Activated T-helper 1 cell treated with Interleukin-2 at 50 U/mL for 16 hours (primary cell): ENCODE measurements at places on chromosomes 11 and 22.

GRCh38 chr11:91625495-91625894, 599.1 kb upstream of the FAT3 start:
- no peak for DNase-seq

DNA sequence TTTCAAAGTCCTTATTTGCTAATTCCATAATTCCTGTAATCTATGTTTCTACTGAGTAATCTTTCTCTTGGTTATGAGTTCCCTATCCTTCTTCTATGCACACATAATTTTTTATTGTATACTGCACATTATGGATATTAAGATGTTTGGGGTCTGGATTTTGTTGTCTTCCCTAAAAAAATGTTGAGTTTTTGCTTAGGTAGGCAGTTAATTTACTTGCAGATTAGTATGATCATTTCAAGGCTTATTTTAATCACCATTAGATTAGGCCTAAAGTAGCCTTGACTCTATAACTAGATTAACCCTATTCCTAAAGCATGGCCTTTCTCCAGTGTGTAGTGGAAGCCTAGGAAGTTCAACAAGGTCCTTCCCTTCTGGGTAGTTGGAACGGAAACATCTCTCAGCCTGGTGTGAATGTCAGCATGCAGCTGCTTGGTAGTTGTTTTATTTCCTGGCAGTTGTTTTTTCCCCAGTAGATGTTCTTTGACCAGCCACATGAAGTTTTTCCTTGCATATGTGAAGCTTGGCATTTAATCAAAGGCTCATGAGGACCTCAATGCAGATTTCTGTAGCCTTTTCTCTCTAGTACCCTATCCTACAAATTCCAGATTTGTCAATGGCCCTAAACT, 419.3 kb upstream of the NARS2 start:
- DNase-seq, result no peak

DNA sequence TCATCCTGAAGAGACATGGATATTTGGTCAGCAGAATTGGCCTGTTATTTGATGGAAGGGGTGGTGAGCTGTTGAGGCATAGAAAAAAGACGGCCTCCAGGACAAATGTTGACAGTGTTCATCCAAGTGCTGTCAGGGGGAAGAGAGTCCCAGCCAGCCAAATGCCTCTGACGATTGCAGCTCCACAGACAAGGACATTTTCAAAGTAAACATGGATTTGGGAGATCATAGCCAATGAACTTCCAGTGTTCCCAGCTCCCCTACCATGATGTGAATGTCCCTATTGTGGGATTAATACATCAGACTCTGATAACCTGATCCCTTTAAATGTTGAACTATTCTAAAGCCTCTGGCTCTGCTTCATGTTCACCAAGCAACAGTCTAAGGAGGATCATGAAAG, 31.2 kb upstream of the PSMA1 start:
- no peak for DNase-seq

DNA sequence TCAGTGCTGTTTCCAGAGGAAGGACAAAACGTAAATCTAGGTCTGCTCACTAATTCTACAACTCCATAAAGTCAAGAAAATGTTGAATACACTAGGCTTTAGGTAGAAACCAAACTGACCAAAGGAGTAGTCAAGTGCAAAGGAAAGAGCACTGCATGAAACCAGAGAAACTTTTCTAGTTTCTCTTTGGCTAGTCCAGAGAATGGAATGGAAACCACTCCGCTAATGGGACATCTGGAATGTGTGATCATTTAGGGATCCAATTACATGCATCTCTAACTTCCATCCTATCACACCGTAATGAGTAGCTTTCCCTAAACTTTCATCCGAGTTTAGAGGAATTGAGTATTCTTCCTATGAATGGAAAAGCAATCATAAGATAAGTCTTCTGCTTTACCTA, 2.4 kb downstream of the OR52M1 start:
- no peak for DNase-seq

- no peak for DNase-seq
Measured at GRCh38 chr11:72157131-72157530, 21.6 kb downstream of the FOLR3 start.

- DNase-seq, result no peak
Measured at GRCh38 chr22:34161431-34162123, 241.3 kb upstream of the LARGE1 start.

DNA sequence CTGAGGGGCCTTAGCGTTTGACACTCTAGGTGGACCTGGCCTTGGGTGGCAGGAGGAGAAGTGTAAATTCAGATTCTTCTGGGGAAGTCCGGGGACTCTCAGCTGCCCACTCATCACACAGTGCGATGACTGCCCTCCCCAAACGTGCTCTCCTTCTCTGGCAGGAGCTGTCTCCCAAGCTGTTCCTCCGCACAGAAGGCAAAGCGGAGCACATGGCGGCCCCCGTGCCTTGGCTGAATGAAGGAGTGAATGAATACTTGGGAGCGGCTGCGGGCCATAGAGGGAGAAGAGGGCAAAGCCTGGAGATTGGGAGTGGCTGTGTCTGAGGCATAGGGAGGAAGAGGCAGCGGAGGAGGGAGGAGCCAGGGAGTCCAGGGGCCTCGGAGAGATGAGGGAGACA, 6.9 kb upstream of the NAA40 start:
- no peak for DNase-seq

- DNase-seq, result no peak
Measured at GRCh38 chr11:101444164-101444563, 139.6 kb downstream of the TRPC6 start.

- no peak for DNase-seq
Measured at GRCh38 chr11:94152678-94153065, 24.0 kb downstream of the PANX1 start.

DNA sequence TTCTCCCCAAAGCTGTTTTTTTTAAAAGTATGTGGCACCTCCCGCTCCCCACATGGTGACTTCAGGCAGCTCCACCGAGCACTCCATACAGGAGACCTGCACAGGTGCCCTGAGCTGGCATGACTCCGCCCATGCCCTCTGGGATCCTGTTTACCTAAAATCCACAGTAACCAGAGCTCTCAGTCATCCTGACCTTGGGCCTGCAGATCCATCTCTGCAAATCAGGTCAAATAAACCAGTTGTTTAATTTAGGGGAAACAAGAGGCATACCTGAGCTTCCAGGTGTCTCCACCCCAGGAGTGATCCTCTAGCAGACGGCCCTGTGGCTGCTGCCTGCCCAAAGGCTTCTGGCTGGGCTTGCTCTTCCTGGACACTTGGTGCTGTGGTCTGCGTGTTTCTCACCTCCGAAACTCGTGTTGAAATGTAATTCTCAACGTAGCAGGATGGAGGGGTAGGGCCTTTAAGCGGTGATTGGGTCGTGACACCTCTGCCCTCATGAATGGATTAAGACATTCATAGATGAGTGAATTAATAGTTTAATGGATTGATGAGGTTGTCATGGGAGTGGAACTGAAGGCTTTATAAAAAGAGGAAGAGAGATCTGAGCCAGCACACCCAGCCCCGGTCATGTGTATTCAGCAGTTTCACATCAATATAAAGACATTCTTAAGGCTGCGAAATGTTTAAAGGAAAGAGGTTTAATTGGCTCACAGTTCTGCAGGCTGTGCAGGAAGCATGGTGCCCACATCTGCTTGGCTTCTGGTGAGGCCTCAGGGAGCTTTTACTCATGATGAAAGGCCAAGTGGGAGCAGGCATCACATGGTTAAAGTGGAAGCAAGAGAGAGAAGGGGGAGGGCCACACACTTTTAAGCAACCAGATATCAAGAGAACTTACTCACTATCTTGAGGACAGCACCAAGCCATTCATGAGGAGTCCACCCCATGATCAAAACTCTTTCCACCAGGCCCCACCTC, 34.1 kb downstream of the LINC01488 start:
- no peak for DNase-seq

DNA sequence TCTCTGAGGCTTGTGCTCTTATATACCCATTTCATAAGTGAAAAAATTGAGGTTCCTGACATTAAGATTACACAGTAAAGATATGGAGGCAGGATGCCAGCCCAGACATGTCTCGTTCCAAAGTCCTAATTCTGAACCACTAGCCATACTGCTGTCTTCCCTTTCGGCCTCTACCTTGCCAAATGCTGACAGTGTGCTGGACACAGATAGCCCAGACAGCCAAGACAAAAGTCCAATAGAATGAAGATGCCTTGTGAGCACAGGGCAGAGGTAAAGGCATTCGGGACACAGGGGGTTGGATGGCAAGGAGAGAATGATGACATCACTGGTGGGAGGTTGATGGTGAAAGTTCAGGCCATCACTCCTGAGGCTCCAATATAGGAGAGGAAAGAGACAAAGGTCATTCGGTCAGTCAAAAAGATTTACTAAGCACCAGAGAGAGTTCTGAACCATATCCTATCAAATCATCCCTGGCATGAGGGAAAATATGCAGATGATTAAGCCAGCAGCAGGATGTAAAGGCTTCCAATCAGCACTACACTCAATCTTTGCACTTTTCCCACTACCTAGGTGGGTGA, 174.0 kb upstream of the MTMR2 start:
- DNase-seq, result no peak

DNA sequence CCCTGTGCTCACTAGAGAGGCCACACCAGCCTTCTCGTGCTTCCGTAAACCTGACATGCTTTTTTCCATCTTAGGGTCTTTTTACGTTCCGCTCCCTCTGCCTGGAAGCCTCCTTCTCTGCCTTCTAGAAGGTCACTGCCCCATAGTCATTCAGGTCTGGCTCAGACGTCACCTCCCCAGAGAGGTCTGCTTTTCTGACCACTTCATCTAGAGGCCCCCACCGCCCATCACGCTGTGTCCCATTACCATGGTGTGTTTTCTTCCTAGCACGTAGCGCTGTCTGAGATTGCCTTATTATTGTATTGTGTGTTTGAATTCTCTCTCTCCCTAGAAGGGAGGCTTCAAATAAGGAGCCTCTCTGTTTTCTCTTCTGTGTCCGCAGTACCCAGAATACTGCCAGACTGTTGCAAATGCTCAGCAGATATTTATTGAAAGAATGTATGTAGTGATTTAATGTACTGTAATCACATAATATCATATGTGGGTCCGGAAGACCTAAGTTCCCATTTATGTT, 10.0 kb downstream of the TAB1 start:
- DNase-seq, result no peak

- DNase-seq, result no peak
Measured at GRCh38 chr22:49546811-49547585, 280.7 kb downstream of the BRD1 start.

DNA sequence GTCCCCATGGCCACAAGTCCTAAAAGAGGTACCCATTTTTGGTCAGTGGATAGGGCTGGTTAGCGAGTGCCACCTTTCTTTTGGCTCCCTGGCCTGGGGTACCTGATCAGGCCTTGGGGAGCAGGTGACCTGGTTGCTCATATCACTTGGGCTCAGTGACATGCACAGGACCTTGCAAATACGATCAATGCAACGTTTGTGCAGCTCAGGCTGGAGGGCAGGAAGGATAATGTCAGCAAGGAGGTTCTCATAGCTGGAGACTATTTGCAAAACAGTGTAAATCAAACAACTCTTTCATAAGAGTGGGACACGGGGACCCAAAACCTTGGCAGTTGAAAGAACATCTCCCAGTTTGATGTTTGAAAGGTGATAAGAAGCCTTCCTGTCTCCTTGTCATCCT, 127.4 kb upstream of the CADM1 start:
- no peak for DNase-seq

DNA sequence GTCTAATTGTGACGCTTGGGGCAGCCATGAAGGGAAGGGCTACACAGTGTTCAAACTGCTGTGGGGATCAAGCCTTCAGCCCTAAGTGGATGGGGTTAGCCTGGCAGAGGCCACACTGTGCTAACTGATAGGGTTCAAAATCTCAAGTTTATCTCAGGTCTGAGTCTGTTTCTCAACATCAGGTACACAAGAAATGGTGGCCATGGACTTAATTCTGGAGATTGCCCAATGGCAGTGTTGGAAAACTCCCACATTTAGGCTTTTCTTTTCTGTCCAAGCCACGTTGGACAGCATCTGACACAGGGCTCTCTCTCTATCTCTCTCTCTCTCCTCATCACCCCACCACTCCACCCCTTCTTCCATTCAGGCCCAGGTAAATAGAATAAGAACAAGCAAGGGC, 10.9 kb upstream of the DGAT2 start:
- no peak for DNase-seq

DNA sequence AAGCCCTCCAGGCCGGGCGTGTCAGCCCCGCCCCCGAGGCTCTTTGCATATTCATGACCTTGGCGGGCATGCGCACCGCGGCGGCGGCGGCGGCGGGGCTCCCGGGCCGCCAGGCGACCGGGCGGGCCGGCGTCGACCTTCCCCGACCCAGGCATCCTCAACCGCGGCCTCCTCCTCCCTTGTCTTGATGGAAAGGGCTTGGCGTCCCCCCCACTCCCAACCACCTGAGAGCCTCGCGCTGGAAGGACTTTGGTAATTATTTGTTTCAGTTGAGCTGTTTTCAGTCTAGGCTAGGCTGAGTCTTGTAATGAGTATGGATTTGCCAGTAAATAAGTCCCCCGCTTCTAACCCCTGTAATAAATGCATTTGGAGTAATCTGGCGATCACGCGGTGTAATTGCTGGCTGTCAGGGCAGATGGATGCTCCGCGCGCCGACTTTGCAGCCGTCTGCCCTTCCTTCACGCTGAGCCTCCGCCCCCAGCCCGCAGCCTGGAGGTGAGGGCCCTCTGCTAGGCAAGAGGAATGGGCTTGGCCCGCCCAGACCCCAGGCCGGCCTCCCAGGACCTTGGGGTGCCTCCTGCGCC, 25.2 kb downstream of the FLRT1 start:
- DNase-seq, result peak; percentile 27

GRCh38 chr11:70732881-70733196, 334.5 kb downstream of the CTTN start:
- DNase-seq, result no peak

- no peak for DNase-seq
Measured at GRCh38 chr22:37148031-37148651, 1.6 kb downstream of the IL2RB start.

DNA sequence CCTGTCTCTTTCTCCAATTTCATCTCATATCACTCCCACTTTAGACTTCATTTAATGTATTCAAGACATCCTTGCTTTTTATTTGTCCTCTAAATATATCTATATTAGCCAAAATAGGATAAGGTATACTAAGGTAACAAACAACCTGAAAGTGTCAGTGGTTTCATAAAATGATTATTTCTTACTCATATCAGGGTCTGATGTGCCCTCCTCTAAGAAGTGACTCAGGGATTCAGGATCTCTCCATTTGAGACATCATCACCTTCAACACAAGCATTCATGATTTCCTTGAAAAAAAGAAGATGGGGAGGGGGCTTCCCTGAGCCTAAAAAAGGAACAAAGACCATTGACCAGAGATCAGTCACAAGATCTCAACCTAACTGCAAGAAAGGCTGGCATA, 131.4 kb upstream of the POU2AF2 start:
- DNase-seq, result no peak
